ENCODE measurements at places on chromosomes 5 and 9.

- peak; percentile 5 for DNase-seq
These were observed 122.9 kb upstream of the DAB2 start for GRCh38 chr5:39547553-39548154.

- DNase-seq: no peak
These were observed 149.7 kb upstream of the RASGRF2 start for GRCh38 chr5:80810425-80810824.

DNA sequence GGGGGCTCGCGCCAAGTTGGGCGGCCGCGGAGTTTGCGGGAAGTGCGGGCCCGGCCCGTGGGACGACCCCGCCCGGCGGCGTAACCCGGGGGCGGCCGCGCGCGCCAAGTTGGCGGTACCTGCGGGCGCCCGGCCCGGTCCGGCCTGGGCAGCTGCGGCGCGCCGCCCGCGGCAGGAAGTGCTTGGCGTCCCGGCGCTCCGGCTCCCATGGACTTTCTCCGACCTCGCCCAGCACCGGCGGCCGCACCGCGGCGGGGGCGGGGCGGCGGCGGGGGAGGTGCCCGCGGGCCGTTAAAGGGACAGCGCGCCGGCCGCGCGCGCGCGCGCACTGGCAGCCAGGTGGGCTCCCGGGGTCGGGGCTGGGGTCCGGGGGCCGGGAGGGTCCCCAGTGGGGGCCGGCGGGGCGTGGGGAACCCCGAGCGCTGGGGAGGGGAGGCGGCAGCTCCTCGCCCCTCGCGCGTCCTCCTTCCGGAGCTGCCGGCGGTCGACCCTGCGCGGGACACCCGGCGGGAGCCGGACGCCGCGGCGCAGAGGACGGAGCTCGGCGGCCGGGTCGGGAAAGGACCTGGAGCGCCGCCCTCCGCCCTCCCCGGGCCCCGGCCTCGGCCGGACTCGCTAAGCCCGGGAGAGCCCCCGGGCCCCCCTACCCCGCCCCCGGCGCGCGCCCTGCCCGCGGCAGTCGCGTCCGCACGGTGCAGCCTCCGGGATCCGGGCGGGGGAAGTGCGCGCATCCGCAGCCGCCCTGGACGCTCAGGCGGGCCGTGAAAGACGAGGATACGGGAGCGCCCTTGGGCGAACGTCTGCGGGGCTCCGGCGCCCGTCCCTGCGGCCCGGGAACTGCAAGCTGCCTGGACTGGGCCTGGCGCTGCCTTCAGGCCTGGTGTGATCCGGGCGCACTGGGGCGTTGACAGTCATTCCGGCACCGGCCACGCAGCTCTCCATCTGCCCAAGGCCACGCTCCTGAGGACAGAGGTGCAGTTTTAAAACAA lies at the start of gene NACC2:
TSS of gene NACC2 (minus strand) at position 220 of the 989 bp plus-strand sequence. CDS start 44,768 bp downstream, outside the sequence.
- peak; percentile 33 for DNase-seq

DNA sequence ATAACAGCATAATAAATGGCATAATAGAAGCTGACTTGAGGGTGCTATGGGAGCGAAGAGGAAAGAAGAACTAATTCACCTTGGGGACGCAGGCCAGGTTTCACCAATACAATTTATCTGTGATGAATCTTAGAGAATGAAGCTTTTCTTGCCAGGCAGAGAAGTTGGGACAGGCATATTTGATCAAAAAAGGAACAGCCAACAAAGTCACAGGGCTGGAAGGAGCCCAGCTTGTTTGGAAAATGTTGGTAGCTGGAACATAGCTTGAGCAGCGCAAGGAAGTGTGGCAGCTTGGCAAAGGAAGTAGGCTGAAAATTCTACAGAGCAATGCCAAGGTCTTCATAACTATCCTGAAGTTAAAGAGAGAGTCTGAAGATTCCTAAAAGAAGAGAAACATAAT lies 181.5 kb upstream of the OR13F1 start:
- no peak for DNase-seq

DNA sequence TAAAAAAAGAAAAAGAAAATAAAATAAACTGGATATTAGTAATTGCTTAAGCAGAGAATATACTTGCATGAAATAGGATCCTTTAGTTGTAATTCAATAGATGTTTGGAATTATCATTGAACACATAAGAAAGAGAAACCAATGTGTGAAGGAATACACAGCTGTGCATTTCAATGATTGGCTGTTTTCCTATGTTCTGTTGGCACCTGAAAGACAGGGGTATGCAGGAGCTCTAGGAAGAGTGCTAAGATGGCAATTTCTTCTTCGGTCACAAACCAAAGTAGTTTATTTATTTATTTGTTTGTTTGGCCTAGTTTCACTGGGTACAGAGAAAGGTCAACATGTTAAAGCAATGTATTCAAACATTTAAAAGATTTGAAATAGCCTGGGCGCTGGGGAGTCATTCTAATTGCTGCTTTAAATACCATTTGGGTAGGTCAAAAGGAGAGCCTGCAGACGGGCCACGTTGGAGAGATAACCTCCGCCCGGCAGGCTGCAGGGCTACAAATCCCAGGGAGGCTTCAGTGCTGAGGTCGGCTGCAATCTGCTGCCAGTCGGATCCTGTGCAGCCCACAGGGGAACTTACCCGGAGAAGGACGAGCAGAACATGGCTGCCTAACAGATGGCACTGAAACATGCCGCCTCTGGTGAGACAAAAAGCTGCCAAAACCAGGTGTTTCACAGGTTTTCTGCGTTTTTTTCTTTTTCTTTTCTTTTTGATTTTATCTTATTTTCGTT lies 154.2 kb upstream of the TYRP1 start:
- no peak for DNase-seq
